ENCODE measurements at places on chromosomes 5 and 9.

DNA sequence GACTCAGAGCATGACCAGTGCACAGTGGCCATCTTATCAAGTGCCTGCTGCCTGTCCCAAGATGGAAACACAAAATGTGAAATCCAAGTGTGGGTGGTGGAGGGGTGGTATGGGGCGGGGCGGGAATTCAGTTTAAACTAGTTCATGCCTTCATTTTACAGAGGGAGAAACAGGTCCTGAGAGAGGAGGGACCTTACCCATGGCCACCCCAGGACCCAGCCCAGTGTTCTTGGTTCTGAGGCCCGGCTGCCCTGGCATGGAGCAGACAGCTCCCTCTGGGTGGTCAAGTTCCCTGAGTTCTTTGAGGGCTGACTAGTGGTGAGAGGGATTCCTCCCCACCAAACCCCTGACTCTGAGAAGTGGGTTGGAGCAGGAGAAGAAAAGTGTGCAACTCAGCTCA lies 20.8 kb downstream of the KCNIP1 start:
- no peak for DNase-seq

DNA sequence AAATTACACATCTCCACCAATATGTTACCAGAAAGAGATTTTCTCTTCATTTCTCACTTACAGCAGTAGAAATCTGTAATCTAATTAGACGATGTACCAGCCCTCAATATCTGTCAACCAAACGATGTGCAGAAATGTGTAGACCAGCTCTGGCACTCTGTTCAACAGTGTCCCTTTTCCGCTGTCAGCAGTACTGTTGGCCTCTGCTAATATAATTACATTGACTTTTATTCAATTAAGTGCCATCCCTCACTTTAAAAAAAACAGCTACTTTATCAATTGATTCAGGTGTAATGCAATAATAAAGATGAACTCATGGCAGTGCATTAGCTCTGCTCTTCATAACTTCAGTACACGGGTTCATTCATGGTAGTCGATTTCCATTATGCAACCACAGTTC lies 448.4 kb downstream of the BNC2 start:
- DNase-seq = no peak

GRCh38 chr9:1031951-1032601 lies 18.1 kb upstream of the DMRT2 start:
- no peak for DNase-seq

GRCh38 chr9:88013035-88013434 lies 38.7 kb upstream of the CDK20 start:
- no peak for DNase-seq

- DNase-seq = no peak
These were observed 376.0 kb upstream of the PAPPA start for GRCh38 chr9:115777610-115778009.

DNA sequence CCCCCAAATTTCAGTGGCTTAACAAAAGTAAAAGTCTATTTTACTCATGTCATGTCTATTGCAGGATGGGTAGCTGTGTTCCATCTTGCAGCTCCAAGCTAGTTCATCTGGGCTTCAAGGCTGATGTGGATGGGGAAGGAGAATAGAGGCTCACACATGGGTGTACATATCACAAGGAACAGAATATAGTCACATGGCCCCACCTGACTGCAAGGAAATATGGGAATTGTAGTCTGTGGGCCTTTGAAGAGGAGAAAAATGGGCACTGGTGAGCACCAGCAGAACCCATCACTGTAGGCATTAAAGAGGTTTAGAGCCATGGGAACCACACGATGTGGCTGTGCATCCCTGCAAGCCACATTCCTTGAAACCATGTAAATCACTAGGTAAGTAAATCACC lies 17.9 kb upstream of the TRIO start:
- DNase-seq = no peak

All from central memory CD4-positive, alpha-beta T cell (primary cell).